ENCODE measurements at places on chromosomes 11 and 22.
A peak's percentile ranks its signal among the peaks of the same experiment; 100 is the strongest.

GRCh38 chr11:44557464-44557863, 8.0 kb upstream of the CD82 start:
- DNase-seq = no peak

GRCh38 chr22:48887394-48888332, 940.0 kb downstream of the BRD1 start:
- no peak for DNase-seq

GRCh38 chr11:26827567-26828081, 105.8 kb upstream of the SLC5A12 start:
- DNase-seq = peak; percentile 53

- no peak for DNase-seq
Measured at GRCh38 chr22:22030493-22031182, 48.1 kb upstream of the TOP3B start.

- DNase-seq = peak; percentile 95
Measured at GRCh38 chr11:76620489-76620888, 50.1 kb downstream of the LRRC32 start.

GRCh38 chr11:59188954-59189353, 17.0 kb downstream of the DTX4 start:
- peak; percentile 60 for DNase-seq

DNA sequence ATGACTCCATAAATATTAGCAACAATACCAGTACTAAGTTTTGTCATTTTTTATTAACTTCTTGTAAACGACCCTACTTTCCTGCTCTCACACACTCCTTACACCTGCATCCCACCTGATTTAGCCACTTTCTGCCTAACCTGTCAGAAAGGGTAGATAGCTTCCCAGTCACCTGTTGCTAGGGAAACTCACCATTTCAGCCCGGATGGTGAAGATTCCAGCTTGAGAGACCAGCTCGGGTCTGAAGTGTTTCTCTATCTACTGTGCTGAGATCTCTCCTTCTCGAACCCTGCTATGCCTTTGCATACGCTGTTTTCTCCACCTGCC, at the start of gene PARVG:
Gene PARVG (plus strand): TSS at position 220 of the 327 bp plus-strand sequence. CDS start 2,405 bp downstream, outside the sequence.
- DNase-seq = no peak

- peak; percentile 91 for DNase-seq
Measured at GRCh38 chr11:35622070-35622469, 3.8 kb downstream of the FJX1 start.

GRCh38 chr11:109933126-109933525, 160.1 kb upstream of the ZC3H12C start:
- DNase-seq = peak; percentile 11

DNA sequence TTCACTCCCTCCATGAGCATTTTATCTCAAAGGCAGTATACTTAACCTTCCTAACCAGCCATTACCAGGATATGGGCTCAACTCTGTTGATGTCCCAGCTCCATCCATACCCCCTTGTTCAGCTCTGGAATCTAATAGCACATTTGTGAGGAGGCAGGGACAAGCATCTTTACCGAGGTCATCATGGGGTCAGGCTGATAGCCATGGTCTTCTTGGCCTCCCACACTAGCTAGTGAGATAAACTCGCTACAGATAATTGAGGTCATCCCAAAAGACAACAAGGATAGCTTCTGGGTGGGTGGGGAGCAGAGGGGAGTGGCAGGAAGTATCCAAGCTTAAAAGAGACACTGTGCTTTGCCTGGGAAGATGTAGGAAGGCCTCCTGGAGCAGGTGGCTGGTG, 141.6 kb upstream of the RASSF10 start:
- DNase-seq = no peak

- no peak for DNase-seq
Measured at GRCh38 chr11:36534276-36534840, 24.3 kb upstream of the TRAF6 start.

DNA sequence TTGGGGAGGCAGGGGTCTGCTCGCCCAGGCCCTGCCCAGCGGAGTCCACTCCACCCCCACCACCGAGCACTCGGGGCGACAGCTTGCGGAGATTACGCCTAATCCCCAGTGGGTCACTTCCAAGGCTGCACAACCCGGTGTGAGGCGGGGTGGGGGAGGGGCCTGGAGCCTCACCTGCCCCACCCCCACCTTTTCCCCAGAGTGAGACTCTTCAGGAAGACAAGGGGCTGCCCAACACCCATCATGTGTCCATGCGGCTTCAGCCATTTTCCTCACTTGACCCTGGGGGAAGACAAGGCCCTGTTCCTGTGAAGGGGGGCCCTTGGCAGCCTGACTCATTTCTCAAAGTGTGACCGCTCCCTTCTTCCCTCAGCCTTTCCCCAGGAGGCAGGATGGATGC, 12.5 kb downstream of the SYNGR1 start:
- peak; percentile 40 for DNase-seq

DNA sequence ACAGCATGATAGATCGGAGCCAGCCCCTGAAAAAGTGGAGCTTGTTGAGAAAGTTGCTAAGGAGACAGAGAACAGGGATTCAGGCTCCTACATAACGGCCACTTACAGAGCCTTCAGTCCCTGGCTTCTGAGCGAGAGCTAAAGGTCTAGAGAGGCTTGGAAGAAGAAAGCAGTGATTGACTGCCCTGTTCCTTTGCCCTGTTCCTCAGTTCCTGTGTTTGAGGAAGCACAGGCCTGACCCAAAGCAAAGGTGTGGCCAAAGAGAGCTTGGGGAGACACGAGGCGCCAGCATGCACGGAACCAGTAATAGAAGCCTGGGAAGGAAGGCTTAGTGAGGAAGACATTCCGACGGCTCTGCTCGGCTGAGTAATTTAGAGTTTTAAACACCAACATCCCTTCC, 74.1 kb upstream of the CSNK2A3 start:
- no peak for DNase-seq

- DNase-seq = no peak
Measured at GRCh38 chr11:42669248-42669976, 642.4 kb upstream of the API5 start.

GRCh38 chr11:97722721-97723120, 1298.0 kb upstream of the CNTN5 start:
- no peak for DNase-seq

- DNase-seq = no peak
Measured at GRCh38 chr11:117551761-117552343, 224.2 kb downstream of the CEP164 start.

GRCh38 chr11:17578958-17579357, 31.9 kb downstream of the OTOG start:
- no peak for DNase-seq

- no peak for DNase-seq
Measured at GRCh38 chr11:17861036-17861755, 126.6 kb downstream of the KCNC1 start.

GRCh38 chr22:32777987-32778386, 23.5 kb upstream of the TIMP3 start:
- DNase-seq = no peak

Data from fibroblast of skin of back (primary cell).